ENCODE measurements at places on chromosomes 1 and 21.

- DNase-seq = no peak
These were observed 23.5 kb upstream of the C1QA start for GRCh38 chr1:22612671-22613571.

- DNase-seq = no peak
These were observed 356.0 kb downstream of the ST6GALNAC3 start for GRCh38 chr1:76430531-76430930.

DNA sequence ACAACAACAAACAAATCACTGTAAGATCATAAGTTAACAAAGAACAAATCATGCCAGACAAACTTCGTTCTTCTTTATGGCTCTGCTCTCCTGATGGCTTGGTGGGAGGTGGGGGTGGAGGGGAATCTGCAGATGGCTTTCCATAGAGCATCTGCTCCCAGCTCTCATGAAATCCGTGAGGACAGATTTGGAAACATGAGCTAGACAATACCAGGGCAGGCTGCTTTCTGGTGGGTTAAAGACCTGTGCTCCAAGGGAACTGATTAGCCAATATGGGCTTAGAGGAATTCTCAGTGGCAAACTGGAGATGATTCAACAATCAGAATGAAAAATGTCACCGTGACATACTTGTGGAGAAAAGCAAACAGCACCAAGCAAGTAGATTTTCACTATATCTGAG is 69.4 kb upstream of the TLR5 start:
- DNase-seq = no peak

- DNase-seq = no peak
These were observed 130.4 kb upstream of the ADGRL2 start for GRCh38 chr1:81670286-81670685.
